ENCODE measurements at places on chromosomes 12 and 14. TPM values are rescaled to one million over a fixed set of nuclear protein-coding genes. Genes with fewer than 3 reads are reported as not detected.

DNA sequence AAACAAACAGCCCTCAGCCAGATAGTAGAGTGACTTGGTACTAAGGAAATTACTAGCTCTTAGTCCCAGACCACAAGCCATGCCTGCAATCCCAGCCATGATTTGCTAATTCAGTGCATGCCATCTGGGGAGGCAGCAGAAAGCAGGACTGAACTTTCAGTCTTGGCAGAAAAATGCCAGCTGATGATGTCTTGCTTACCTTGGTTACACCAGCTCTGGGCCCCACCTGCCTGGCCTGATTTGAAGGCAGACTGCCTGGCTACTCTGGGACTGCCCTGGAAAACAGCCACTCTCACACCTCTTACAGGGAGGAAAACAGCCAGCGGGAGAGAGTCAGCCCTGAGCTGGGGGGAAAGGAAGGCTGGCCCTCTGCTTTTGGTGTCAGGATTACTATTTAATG lies 4.6 kb upstream of the UNC119B start:
- no peak for DNase-seq

GRCh38 chr12:55619354-55620138 lies 17.1 kb upstream of the OR10P1 start:
- no peak for DNase-seq

- no peak for DNase-seq
These were observed 155.7 kb downstream of the PELI2 start for GRCh38 chr14:56273951-56274350.

GRCh38 chr14:95490138-95490509 lies 26.3 kb downstream of the SYNE3 start:
- DNase-seq: no peak

DNA sequence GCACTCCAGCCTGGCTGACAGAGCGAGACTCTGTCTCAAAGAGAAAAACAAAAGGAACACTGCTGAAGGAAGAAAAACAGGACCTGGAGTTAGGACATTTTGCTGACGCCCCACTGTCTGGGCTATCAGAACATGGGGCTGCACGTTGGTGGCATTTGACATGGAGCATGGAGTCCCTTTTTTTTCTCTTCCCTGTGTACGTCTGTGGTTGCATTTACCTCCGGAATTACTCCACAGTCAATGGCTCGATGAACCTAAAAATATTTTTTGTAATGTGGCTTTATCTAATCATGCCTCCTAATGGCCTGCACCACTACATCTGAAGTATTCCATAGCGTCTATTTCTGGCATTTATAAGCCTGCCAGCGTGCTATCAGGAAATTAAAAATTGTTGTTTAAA lies 30.7 kb downstream of the TESC start:
- no peak for DNase-seq

- DNase-seq: no peak
These were observed 198.5 kb downstream of the ATP23 start for GRCh38 chr12:58139894-58140293.

GRCh38 chr14:71168564-71169427 lies 261.5 kb downstream of the PCNX1 start:
- no peak for DNase-seq

- DNase-seq: no peak
These were observed 68.1 kb downstream of the ETV6 start for GRCh38 chr12:11717519-11717961.

- no peak for DNase-seq
These were observed 44.6 kb upstream of the NPFF start for GRCh38 chr12:53551889-53552291.

DNA sequence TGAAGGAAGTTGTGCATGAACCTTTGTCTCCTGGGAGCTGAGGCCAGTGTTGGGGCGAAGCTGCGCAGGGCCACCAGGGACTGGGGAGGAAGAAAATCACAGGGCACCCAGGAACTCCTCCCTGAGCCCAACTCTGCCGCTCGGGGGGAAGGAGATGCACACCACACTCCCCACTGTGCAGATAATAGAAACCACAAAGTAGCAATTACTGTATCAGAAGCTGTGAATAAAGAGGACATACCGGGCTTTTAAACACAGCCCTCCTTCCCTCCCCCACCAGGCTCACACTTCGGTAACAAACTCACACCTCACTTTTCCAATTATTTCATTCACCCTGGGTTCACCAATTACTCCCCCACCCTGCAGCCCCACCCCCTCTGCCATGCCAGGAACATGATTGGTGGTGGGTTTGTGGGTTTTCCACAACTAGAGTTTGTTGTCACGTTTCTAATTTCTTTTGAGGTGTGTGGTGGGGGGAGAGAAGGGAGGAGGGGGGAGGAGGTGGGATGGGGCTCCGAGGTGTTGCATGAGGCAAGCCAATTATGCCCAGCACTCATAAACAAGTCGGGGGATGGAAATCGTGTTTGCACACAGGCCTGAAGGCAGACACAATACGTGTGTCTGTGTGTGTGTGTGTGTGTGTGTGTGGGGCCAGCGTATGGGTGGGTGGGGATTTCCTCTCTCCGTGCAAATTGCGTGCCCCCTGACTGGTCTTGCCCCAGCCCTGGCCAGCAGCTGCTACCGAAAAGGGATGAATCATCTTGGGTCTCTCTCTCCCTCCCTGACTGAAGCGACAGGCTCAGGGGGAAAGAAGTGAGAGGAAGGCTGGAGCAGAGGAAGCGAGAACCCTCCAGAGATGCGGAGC lies 103.3 kb downstream of the RBM19 start:
- DNase-seq: no peak

GRCh38 chr12:94498073-94498472 lies 38.4 kb upstream of the CEP83 start:
- DNase-seq: no peak

- DNase-seq: no peak
These were observed 618.1 kb downstream of the MED13L start for GRCh38 chr12:115659422-115659821.

DNA sequence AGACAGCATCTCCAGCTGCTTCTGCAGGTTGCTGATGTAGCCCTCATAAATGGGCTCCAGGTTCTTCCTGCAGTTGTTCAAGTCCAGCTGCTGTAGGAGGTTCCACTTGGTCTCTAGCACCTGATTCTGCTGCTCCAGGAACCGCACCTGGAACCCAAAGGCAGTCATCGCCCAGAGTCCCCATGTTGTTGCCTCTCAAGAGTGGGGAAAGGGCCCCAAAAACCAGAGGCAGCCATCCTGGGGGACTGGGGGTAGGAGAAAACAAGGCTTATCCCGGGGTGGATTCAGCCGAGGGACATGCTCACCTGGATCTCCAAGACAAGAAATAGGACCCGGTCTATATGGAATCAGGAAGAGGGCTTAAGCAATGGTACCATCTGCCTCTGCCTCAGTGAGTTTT lies 2.3 kb downstream of the KRT72 start:
- no peak for DNase-seq

GRCh38 chr14:96037891-96038557 lies 1.1 kb upstream of the C14orf132 start:
- no peak for DNase-seq

DNA sequence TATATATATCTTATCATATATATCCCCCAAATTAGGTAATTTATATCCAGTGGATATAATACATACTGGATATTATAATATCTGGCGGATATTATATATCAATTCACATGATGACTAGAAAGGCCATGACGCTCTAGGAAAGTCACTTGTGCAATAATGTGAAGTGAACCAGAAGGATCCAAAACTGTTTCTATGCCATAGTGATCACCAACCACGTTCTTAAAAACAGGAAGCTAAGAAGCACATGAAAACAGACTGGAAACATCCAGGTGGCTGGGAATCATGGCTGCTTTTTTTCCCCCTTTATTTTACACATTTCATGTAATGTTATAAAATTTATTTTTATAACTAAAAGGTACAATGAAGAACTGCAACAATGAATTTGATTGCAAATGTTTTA lies 1.4 kb downstream of the GUCY2C start:
- no peak for DNase-seq

KRT74 gene
- not detected for total RNA-seq

TMEM253 gene
- 0.41 TPM for total RNA-seq

LRP1-AS gene
- total RNA-seq: not detected

GNPNAT1 gene
- 5.2 TPM for total RNA-seq

Data from Right ventricle myocardium inferior (tissue), 1 donor.